Astrocyte of the spinal cord (primary cell): ENCODE measurements at places on chromosomes 1 and 21.

GRCh38 chr1:31744165-31744888, 19.8 kb downstream of the ADGRB2 start:
- no peak for DNase-seq

GRCh38 chr1:68332041-68332440, 99.7 kb upstream of the WLS start:
- DNase-seq: no peak

GRCh38 chr1:67078291-67078690, 24.3 kb upstream of the SLC35D1 start:
- DNase-seq: no peak

DNA sequence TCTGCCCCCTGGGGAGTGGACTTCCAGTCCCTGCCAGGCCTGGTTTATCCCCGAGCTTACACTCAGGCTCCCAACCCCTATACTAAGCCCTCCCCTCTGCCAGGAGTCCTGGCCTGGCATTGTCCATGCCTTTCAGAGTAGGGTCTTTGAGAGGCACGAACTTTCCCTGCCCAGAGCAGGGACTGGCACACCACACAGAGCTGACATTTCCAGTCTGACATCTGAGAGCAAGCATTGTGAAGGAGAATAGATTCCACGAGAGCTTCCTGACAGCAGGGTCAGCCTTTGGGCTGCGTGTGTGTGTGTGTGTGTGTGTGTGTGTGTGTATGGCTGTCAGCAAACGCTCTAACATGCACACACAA, 59.5 kb upstream of the LAPTM5 start:
- no peak for DNase-seq

- DNase-seq: no peak
Measured at GRCh38 chr1:175870217-175870616, 126.8 kb upstream of the TNR start.

GRCh38 chr1:230005040-230005439, 62.0 kb upstream of the GALNT2 start:
- no peak for DNase-seq

DNA sequence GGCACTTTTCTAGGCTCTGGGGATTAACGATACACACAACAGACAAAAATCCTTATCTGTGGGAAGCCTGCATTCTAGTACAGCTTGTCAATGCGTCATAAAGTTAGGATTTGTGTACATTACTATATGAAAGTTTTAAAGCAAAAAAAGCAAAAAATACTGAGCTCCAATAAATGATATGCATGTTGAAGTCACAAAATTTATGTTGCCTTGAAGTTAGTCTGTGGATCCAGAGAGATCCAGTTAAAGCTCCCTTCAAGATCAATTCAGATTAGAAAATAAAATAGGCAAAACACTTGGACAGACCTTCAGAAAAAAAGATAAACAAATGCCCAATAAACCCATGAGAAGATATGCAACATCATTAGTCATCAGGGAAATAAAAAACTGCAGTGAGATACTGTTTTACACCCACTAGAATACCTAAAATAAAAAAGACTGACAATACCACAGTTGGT, 33.1 kb upstream of the KCNQ4 start:
- no peak for DNase-seq

- DNase-seq: no peak
Measured at GRCh38 chr1:220438741-220439140, 89.2 kb upstream of the MARK1 start.

DNA sequence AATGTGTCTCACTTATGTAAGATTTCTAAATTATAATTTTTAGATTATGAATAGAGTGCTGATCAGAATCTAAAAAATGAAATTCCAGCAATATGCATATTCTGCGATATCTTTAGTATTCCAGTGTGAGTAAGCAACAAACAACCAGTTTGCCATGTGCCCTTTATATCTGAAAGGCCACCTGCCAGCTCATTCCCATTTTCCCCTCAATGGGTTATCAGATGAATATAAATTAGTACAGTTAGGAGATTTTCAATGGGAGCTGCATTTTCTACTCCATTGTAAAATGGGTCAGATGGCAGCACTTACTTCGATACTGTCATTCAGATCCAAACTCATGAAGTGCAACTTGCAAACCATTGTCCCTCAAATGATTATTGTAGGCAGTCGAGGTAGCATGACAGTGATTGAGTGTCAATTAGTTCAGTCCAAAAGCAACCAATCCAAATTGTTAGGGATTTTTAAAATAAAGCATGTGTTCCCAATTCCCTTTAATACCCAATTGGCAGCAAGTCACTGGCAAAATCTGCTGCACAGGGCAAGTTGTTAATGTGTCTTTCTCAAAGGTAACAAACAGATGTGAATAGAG, 680.3 kb downstream of the LRRIQ3 start:
- no peak for DNase-seq

- DNase-seq: no peak
Measured at GRCh38 chr1:25223471-25223870, 8.8 kb downstream of the SYF2 start.
